ENCODE measurements at places on chromosomes 11 and 22.

DNA sequence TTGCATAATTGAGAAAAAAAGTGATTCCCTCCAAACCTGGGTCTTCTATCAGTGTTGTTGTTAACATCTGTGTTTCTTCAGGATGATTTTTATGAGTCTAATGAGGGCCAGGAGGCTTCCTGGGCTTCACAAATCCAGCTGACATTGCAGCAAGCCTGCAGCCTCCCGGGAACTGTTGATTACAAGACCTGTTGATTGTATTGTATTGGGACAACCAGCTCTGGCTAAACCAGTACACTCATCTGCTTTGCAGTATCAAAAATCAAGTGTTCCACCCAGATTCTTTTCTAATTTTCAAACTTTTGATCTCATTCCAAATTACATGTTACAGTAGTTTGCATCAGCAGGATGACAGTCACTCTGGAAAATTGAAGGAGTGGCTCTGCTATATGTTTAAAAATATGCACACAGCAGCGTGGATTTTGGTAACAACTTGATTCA, 16.1 kb upstream of the PRSS23 start:
- no peak for DNase-seq

DNA sequence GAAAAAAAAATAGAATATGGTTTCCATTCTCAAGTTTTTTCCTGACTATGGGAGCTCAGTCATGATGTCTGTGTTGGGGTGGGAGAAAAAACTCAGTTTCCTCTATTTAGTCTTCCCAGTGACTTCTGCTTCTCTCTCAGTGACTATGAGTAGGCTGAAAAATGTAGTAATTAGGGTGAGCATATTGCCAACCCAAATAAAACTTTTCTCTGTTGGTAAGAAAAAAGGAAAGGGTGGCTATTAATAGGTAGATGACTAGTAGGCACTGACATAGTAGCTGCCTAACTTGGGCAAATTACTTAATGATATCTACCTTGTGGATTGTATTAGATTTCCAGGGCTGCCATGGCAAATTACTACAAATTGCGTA, 34.2 kb upstream of the BIRC3 start:
- no peak for DNase-seq

DNA sequence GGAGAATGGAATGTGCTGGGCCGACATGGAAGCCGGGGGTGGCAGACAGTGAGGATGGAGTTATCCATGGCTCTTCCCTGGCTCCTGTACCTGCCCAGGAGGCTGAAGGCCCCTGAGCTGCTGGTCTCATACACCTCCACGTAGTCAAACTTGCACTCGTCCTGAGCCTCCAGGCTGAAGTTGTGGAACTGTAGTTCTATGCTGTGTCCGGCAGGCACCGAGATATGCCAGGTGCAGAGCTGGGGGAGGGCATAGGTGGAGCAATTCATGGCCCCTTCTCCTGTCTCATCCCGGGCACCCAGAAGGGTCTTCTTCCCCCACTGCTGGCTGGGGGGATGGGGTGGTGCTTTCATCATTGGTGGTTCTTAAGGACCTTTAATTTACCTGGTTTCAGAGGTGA, 2.8 kb downstream of the MFRP start:
- no peak for DNase-seq

DNA sequence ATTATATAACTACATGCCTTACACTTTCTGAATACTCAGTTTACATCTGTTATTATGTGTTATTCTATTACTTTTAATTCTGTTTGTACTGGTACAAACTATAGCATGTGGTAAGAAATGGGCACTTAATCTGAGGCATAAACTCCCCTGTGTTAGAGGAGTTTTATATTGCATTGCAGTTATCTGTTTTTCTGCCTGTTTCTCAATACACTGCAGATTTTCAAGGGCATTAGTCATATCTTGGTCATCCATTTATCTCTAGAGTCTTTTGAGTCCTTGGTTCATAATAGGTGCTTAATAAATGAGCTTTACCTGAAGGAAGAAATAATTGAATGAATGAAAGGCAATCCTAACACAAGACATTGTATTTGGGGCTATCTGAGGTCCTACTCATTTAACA, 182.9 kb upstream of the CTSC start:
- DNase-seq = no peak

- DNase-seq = no peak
Measured at GRCh38 chr11:118984825-118985224, 13.1 kb upstream of the CENATAC start.

- DNase-seq = no peak
Measured at GRCh38 chr11:66789097-66789890, 53.9 kb upstream of the RCE1 start.

DNA sequence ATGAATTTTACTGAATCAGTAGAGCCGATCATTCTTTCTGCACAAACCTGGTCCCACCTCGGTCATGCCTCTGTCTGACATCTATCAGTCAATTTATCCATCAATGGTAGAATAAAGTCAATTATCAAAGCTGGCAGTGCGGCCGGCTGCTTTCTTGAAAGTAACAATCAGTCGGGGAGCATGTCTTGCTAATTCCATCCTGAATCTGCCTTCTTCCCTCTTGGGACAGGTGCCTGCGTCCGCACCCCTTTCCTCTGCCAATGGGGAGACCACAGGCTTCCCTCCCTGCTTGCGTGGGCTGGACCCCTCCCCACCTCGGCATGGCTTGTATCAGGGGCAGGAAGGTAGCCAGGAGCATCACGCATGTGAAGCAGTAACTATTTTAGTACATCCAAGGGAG, 962.9 kb downstream of the BRD1 start:
- no peak for DNase-seq

GRCh38 chr22:24595863-24596262, 3.0 kb upstream of the LRRC75B start:
- no peak for DNase-seq

- no peak for DNase-seq
Measured at GRCh38 chr11:73532310-73532709, 65.6 kb downstream of the FAM168A start.

GRCh38 chr11:115922876-115923275, 418.7 kb upstream of the CADM1 start:
- no peak for DNase-seq

Measured in T-helper 2 cell (primary cell).